Left ventricle myocardium inferior (tissue), 1 donor: ENCODE measurements at places on chromosomes 12 and 14. TPM values are rescaled to one million over a fixed set of nuclear protein-coding genes. Genes with fewer than 3 reads are reported as not detected.

DNA sequence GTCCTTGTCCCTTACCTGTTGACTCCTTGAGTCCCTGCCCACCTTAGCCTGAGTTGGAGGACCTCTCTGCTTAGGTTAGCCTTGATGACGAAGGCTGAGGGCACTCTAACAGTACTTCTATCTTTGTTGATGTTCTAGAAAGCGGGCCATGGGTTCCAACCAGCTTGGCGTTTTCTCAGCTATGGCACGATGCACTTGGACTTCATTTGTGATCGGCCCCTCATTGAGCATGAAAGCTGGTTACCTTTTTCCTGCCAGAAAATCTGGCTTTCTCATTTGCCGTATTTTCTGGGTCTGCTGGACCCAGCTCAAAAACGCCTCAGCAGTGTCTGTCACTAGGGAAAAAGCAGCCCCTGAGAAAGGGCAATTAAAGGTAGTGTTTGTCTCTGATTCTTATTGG is 290.8 kb downstream of the EMP1 start:
- no peak overlapping the region for H3K27ac ChIP-seq
- no peaks in the 10 kb centered on the region for H3K4me1 ChIP-seq
- no peak for DNase-seq

DNA sequence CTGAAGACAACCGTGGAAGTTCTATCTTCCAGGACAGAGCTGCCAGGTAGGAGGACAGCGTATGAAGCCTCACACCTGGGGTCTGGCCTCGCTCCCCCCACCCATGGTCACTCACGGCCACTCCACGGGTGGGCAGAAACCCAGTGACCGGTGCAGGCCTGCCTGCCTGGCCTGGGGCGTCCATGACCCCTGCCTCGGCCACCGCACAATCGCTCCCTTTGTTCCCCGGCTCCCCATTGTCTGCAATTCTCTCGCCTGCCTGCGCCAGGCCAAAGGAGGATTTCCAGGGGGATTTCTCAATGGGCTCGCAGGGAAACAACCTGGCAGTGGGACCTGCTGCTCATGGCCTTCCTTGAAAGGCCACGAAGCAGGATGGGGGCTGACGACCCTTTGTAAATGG is 22.6 kb downstream of the CCDC85C start:
- peaks cover 66% of the 10 kb centered on the region for H3K4me1 ChIP-seq
- DNase-seq, result no peak
- no peaks in the 10 kb centered on the region for H3K36me3 ChIP-seq
- H3K27ac ChIP-seq, result no peak overlapping the region
- no peaks in the 10 kb centered on the region for H3K27me3 ChIP-seq

- H3K4me3 ChIP-seq, result no peak overlapping the region
- no peaks in the 10 kb centered on the region for H3K36me3 ChIP-seq
- DNase-seq, result no peak
- no peaks in the 10 kb centered on the region for H3K4me1 ChIP-seq
- no peak overlapping the region for H3K27ac ChIP-seq
- no peaks in the 10 kb centered on the region for H3K27me3 ChIP-seq
These were observed 731.2 kb downstream of the RERGL start for GRCh38 chr12:17358835-17359234.

DNA sequence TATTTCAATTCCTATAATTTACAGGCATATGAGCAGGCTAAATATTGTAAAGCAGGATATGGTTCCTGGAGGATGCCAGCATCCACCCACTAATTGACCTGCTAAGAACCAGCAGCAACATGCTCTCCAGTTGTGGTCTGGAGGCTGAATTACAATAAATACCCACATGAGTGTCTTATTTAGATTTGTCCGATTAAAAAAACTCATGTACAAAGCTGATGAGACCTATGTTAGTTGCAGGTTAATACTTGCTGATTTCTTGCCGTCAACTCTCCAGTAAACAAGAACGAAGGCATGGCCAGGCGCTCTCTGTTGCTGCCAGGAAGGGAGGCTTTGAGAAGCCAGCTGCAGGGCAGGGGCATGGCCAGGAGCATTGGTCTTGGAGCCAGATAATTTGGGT is 169.3 kb upstream of the PRICKLE1 start:
- H3K27me3 ChIP-seq, result no peaks in the 10 kb centered on the region
- H3K4me3 ChIP-seq, result no peak overlapping the region
- H3K4me1 ChIP-seq, result peaks cover 32% of the 10 kb centered on the region
- no peak for DNase-seq

DNA sequence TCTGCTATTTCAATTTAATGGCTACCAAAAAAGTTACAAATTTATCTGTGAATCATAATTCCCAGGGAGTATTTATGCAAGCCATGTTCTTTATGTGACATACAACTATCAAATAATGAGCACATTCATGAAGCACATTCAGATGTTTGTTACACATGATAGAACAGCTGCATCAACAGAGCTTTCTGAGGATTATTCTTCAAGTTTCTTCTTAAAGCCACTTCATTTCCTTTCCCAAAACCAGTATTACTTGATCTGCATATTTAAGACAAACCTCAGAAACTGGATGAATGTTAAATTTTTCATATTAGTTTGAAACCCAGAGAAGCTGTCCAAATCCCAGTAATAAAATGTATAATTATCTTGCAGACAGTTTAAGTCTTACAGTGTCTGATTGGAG is 73.6 kb upstream of the SOX5 start:
- no peaks in the 10 kb centered on the region for H3K27me3 ChIP-seq
- no peak overlapping the region for H3K4me3 ChIP-seq
- no peaks in the 10 kb centered on the region for H3K36me3 ChIP-seq
- H3K27ac ChIP-seq, result no peak overlapping the region
- no peak for DNase-seq

- H3K4me1 ChIP-seq, result peaks cover 27% of the 10 kb centered on the region
- no peaks in the 10 kb centered on the region for H3K36me3 ChIP-seq
These were observed 80.7 kb downstream of the NTF3 start for GRCh38 chr12:5512601-5512970.

DNA sequence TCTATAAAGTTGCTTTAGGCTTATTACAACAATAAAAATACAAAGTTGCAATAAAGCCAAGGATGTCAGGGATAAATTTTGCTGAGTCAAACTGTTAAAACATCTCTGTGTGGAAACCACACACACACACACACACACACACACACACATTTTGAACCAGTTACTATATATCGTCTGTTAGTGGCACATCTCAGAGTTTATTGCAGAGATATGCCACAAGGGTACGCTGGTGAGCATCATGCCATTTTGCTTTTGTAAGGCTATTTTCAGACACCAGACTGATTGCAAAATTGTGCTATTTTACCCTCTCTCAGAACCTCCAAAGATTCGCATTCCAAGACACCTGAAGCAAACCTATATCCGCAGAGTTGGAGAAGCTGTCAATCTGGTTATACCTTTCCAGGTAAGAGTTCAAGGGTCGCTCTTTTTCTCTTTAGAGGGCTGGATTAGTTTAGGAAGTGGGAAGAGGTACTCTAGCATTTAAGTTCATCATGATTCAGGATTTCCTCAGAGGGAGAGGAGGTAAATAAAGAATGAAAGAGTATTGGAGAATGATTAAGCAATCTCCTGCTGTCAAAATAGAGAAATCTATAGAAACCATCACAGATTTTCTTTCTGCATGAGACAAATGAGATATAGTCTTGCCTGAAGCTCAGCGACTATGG is 27.3 kb upstream of the CHPT1 start:
- peaks cover 21% of the 10 kb centered on the region for H3K27me3 ChIP-seq
- DNase-seq, result no peak
- no peak overlapping the region for H3K4me3 ChIP-seq
- no peak overlapping the region for H3K27ac ChIP-seq
- H3K36me3 ChIP-seq, result no peaks in the 10 kb centered on the region
- H3K4me1 ChIP-seq, result peaks cover 8% of the 10 kb centered on the region

- H3K4me1 ChIP-seq, result peaks cover 95% of the 10 kb centered on the region
- no peaks in the 10 kb centered on the region for H3K27me3 ChIP-seq
- peak overlapping the region; percentile 47 for H3K4me3 ChIP-seq
- peaks cover 21% of the 10 kb centered on the region for H3K36me3 ChIP-seq
These were observed 7.3 kb downstream of the ULK1 start for GRCh38 chr12:131901431-131902331.

DNA sequence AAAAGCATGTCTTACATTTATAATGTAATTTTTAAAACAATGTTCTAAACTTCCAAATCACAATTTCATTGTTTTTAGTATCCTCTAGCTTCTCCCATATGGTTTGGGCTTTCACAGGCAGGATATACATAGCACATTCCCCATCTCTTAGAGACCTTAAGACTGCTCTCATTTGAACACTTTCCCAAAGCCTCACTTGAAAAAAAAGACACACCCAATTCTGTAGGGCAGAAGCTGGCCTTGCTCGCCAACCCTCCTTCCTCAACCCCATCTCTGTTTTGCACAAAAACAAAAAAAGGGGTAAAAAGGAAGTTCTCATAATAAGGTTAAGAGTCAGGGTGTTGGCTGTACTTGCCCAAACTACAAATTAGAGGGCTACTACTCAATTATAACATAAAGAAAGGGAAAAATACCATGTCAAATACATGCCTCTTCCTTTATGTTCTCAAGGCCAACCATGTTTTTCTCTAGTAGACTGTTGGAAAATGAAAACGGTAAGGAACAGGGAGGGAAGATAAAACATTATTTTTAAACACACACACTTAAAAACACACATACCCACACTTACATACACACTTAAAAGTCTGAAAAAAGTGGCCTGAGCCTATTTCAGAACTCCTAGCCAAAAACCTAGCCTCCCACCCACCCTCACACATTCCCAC is 9.9 kb upstream of the KANSL2 start:
- H3K36me3 ChIP-seq, result peaks cover 58% of the 10 kb centered on the region
- peak overlapping the region; percentile 13 for H3K27ac ChIP-seq

- H3K4me1 ChIP-seq, result no peaks in the 10 kb centered on the region
- no peak for DNase-seq
- H3K36me3 ChIP-seq, result no peaks in the 10 kb centered on the region
These were observed 19.4 kb downstream of the GRIN2B start for GRCh38 chr12:13961971-13962370.

DNA sequence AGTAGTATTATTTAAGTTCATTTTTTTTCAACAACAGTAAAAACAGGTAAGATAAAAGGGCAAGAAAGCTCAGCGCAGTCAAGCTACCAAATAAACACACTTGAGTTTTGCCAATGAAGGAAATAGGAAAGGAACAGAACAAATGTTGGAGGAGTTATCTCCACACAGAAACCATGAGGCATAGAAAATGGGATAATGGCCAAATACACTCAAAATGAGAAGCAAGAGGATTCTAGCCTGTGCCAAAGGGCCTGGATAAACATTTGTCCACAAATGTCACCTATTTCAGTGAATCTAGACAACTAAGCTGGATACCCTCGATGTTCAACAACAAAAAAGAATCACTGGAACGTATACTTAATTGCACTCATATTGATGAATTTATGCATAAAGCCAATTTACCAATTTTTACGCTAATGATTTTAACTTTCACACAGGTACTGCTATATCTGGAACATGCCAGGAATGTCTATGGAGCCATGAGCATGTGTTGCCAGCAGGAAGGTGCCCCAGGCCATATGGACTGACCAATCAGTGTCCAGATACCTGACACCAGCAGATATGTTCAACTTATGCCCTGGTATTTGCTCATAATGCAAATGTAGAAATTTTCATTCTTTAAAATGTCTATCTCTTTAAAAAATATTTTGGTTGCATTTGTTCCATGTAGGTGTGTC is 21.1 kb downstream of the ST8SIA1 start:
- H3K4me1 ChIP-seq, result no peaks in the 10 kb centered on the region
- no peaks in the 10 kb centered on the region for H3K27me3 ChIP-seq
- no peaks in the 10 kb centered on the region for H3K36me3 ChIP-seq
- no peak overlapping the region for H3K4me3 ChIP-seq

- H3K4me3 ChIP-seq, result no peak overlapping the region
- DNase-seq, result no peak
- H3K36me3 ChIP-seq, result no peaks in the 10 kb centered on the region
- H3K4me1 ChIP-seq, result peaks cover 7% of the 10 kb centered on the region
- H3K27ac ChIP-seq, result no peak overlapping the region
These were observed 10.6 kb downstream of the CEP128 start for GRCh38 chr14:80930836-80931389.

DNA sequence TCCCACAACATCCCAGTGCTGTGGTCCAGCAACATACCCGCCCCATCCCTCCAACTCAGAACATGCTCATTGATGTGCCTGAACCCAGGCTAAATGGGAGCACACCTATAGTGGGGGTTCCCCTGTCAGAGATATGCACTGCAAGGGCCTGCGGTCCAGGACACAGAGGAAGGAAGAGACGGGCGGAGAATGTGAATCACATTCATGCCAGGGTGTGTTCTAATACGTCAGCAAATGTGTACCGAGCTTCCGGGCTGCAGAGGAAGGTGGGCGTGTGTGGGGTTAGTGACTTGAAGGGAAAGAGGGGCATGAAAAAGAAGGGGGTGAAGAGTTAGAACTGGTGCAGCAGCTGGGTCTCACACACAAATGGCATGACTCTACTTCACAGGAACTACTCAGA is 83.7 kb downstream of the DPF3 start:
- no peaks in the 10 kb centered on the region for H3K27me3 ChIP-seq
- H3K4me3 ChIP-seq, result no peak overlapping the region
- no peak for DNase-seq
- H3K36me3 ChIP-seq, result no peaks in the 10 kb centered on the region

DNA sequence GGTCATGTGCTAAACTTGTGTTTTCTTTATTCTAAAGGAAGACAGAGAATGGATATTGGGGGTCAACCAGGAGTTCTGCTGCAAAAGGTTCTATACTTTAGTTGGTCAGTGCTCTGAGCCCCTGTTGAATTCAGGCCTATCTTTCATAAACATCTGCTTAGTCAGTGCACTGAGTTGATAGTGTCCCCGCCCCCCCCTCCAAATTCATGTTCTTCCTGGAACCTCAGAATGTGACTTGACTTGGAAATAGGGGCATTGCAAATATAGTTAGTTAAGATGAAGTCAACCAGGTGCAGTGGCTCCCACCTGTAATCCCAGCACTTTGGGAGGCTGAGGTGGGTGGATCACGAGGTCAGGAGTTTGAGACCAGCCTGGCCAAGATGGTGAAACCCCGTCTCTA is 23.3 kb downstream of the CHST11 start:
- H3K4me3 ChIP-seq, result no peak overlapping the region
- H3K27ac ChIP-seq, result no peak overlapping the region
- no peak for DNase-seq
- peaks cover 7% of the 10 kb centered on the region for H3K36me3 ChIP-seq
- no peaks in the 10 kb centered on the region for H3K27me3 ChIP-seq

- no peaks in the 10 kb centered on the region for H3K27me3 ChIP-seq
- DNase-seq, result no peak
- H3K36me3 ChIP-seq, result no peaks in the 10 kb centered on the region
- H3K4me3 ChIP-seq, result no peak overlapping the region
- peak overlapping the region; percentile 94 for H3K27ac ChIP-seq
These were observed 83.1 kb downstream of the ARL6IP4 start for GRCh38 chr12:123063535-123063934.

IL22 gene
- total RNA-seq, result not detected

PLEKHH1 gene
- total RNA-seq, result 3.7 TPM

SLC7A8 gene
- 10.6 TPM for total RNA-seq

MCRS1 gene
- 97.9 TPM for total RNA-seq

PDZRN4 gene
- total RNA-seq, result 0.14 TPM
